ENCODE measurements at places on chromosomes 7 and 10.

DNA sequence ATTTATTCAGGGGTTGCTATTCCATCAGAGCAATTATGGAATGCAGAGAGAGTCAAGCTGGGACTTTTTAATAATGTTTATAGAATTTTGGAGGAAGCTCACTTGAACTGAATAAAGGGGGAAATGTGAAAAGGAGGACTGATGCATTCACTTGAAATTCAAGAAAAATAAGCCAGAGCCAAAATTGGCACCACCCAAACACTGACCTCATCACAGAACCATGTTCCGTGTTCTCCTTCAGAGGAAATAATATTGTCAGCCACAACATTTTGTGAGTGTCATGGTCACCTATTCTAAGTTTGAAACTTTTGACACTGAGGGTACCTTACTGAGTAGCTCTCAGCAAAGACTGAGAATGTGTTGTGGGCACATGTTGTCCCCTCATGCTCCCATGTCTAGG is 207.0 kb downstream of the ANK3 start:
- no peak for DNase-seq

DNA sequence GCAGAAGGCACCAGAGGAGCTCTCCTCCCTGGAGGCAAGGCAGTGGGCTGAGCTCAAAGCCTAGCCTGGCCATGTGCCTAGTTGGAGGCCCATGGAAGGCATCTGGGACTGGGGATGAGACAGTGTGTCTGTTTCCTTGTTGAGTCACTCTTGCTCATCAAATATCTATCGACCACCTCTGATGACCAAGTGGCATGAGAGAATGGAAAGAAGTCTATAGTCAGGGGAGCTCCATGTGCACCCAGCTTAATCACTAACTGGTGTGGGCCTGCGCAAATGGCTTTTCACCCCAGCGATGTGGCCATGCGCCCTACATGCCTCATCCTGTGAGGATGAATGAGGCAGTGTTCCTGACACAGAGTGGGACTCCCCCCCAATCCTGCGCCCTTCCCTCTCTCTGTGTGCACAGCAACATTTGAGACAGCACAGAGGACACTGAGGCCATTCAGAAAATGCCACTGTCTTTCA is 229.9 kb downstream of the RPS24 start:
- DNase-seq: no peak

- no peak for DNase-seq
Measured at GRCh38 chr7:138943061-138943460, 38.1 kb downstream of the KIAA1549 start.

DNA sequence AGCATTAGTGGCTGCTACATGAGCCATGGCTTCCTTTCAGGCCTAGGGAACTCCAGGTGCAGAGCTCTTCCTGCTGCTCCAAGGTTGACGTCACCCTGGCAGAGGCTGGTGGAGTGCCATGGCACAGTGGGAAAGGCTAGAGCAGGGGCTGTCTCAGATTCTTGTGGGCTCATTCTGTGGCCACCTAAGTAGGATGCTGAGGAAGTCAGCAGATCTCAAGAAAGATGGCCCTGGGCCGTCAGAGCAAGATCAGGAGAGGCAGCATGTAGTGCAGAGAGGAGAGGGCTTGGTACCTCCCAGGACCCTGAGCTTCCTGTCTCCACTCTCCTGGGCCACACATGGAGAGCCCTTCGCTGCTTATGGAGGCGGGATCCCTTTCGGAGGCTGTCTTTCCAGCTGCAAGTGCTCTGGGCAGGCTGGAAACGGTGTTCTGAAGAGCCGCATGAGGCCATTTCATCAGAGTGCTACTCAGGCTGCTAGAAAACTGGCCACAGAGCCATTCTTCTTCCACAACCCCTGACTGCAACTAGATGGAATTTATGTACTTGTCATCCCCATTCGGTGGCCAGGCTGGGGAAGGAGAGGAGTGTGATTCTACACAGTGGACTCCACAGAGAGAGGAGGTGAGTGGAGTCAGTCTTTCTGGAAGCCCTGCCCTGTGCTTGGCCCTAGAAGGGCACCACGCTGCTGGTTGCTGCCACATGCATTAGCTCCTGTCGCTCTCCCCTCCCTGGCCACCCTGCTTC is 304.2 kb downstream of the RPS24 start:
- peak; percentile 16 for DNase-seq

GRCh38 chr7:49772916-49773217 is 571 bp upstream of the VWC2 start:
- no peak for DNase-seq

GRCh38 chr10:21125471-21126228 is 228.5 kb upstream of the NEBL start:
- no peak for DNase-seq

- no peak for DNase-seq
Measured at GRCh38 chr10:77609781-77610272, 27.8 kb downstream of the KCNMA1 start.

DNA sequence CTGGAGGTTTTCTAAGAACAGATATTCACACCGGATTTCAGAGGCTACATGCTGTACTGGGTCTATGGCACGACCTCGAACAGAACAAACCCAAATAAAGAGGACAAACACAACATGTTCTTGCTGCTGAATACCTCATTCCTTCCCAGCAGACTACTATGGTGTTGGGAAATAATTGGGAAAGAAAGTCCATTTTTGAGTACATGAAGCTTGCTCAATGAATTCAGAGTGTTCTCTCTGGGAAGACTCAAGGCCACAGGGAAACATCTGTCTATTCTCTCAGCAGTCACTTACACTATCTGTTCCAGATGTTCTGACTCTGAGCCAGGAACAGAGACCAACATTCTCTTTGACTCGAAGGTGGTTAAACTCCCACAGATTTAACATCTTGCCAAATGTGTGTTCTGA is 30.9 kb downstream of the LAMB1 start:
- no peak for DNase-seq

DNA sequence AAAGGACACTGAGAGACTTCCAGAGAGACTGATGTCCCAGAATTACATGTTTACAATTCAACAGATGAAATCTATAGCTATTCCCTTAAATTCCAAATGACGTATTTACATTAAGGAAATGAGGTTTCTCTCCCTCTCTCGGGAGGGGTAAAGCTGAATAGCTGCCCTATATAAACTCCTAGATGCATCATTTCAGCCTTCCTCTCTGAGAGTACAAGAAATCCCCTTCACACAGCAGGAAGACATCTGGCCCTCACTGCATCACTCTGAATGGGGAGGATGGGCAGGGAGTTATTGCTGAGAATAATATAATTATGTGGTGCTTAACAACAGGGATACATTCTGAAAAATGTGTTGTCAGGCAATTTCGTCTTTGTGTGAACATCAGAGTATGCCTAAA is 11.0 kb downstream of the POT1 start:
- no peak for DNase-seq
